Upper lobe of left lung (tissue), 6 donors: ENCODE measurements at places on chromosomes 11 and 22. TPM values are rescaled to one million over a fixed set of nuclear protein-coding genes. Genes with fewer than 3 reads are reported as not detected.

DNA sequence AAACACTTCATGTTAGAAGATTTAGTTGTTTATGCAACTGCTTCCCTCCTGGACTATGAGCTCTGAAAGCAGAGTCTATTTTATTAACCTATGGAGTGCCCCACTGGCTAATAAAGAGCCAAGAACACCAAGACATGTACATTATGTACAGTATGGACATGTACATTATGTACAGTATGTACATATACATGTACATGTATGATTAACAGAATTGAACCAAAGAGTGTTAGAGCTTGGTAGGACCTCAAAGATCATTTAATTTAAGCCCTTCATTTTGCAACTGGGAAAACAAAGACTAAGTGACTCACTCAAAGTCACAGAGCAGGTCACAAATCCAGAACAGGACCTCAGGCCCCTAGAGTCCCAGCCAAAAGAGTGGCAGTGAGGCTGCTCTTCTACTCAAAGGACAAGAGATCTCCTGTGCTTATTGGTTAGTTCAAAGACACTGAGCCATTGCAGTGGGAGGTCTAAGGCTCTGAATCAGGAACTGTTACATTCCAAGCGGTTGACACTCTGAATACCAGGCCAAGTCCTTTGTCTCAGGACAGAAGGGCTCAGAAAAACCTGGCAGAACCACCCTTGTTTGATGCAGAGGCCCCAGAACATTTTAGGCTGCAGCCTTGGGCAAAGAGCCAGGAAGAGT lies 103.8 kb downstream of the FAM168A start:
- DNase-seq, result no peak
- H3K36me3 ChIP-seq, result no peaks in the 10 kb centered on the region
- H3K27ac ChIP-seq, result no peak overlapping the region
- no peaks in the 10 kb centered on the region for H3K4me1 ChIP-seq

DNA sequence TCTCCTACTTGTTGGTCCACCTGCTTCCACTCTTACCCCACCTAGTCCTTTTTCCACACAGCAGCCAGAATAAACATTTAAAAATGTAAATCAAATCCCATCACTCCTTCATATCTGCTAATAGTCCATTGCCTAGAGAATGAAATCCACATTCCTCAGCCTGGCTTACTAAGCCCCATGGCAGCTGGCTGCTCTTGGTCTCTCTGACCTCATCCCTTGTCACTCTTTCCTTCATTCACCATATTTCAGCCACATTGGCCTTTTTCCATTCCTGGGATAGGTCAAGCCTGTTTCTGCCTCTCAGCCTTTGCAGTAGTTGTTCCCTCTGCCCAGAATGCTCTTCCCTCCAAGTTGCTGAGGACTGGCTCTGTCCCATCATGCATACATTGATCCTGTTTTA lies 512.8 kb downstream of the INSC start:
- H3K27ac ChIP-seq, result no peak overlapping the region
- no peaks in the 10 kb centered on the region for H3K4me1 ChIP-seq
- H3K27me3 ChIP-seq, result no peaks in the 10 kb centered on the region

Gene TRIM21
- total RNA-seq, result 23.0 TPM

- peaks cover 14% of the 10 kb centered on the region for H3K4me1 ChIP-seq
- no peaks in the 10 kb centered on the region for H3K36me3 ChIP-seq
- no peaks in the 10 kb centered on the region for H3K27me3 ChIP-seq
- no peak for DNase-seq
- no peak overlapping the region for H3K27ac ChIP-seq
- no peak overlapping the region for H3K4me3 ChIP-seq
These were observed 298.3 kb downstream of the ETS1 start for GRCh38 chr11:128289048-128289447.

GRCh38 chr22:24435323-24435645 lies 7.9 kb downstream of the ADORA2A start:
- H3K36me3 ChIP-seq, result no peaks in the 10 kb centered on the region
- no peak for DNase-seq
- no peak overlapping the region for H3K4me3 ChIP-seq

DNA sequence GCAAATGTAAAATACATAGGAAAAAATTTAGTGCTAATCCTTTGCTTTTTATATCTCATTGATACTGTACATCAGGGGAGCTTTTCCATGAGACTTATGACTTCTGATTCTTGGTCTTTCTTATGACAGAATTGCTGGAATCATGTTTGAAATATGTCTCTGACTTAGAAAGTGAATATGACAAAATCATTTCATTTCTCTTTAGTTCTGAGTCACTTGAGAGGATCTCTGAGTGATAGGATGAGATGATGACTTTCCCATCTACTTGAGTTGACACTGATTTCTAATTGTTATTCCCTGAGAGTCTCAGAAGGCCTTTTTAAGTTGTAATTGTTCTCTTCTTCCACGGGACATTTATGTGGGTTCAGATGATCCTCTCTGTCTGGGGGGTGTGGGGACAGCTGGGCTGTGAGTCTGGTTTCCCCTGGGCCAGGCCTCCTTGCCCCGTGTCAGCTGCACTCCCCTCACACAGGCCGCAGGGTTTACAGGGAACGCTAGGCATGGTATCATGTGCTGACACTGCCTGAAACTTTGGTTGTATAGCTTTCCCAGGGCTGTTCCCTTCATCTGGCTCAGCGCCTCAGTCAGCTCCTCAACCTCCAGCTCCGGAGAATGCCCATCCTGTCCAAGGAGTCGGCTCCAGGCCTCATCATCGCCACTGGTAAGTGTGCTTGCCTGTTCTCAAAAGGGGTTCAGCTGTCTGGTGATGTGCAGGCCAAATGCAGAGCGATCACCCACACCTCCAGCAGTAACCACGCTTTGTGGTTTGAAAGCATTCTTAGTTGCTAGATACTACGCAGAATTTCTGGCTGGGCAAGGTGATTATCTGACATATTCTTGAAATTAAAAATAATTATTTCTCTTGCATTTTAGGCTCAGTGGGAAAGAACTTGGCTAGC lies 69.5 kb upstream of the SORL1-AS1 start:
- DNase-seq, result no peak
- H3K4me1 ChIP-seq, result peaks cover 13% of the 10 kb centered on the region
- H3K27ac ChIP-seq, result no peak overlapping the region
- H3K36me3 ChIP-seq, result peaks cover 7% of the 10 kb centered on the region

DNA sequence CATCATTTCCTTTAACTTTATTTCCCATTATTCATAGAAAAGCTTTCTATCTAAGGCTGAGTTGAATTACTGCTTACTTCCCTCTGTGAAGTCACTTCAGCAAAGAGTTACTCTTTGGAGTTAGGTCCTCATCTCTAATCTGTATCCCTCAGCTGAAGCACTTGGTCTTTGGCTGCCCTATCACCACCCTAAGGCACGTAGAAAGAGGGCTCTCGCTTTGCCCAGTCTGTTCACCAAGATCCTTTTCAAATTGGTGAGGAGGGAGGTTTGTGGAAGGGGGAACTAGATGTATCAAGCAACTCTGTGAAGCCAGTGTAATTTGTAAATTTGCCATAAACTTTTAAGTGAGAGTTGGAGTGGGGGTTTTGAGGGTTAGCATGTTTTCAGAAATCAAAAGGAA lies 43.4 kb downstream of the PAX6 start:
- H3K4me3 ChIP-seq, result no peak overlapping the region
- no peaks in the 10 kb centered on the region for H3K4me1 ChIP-seq
- no peaks in the 10 kb centered on the region for H3K27me3 ChIP-seq
- DNase-seq, result no peak

GRCh38 chr11:111105566-111105965 lies 140.0 kb upstream of the POU2AF2 start:
- no peak overlapping the region for H3K4me3 ChIP-seq
- H3K27me3 ChIP-seq, result no peaks in the 10 kb centered on the region
- DNase-seq, result no peak
- H3K36me3 ChIP-seq, result no peaks in the 10 kb centered on the region
- no peak overlapping the region for H3K27ac ChIP-seq
- no peaks in the 10 kb centered on the region for H3K4me1 ChIP-seq

Gene CTSD
- total RNA-seq, result 1,180 TPM

DNA sequence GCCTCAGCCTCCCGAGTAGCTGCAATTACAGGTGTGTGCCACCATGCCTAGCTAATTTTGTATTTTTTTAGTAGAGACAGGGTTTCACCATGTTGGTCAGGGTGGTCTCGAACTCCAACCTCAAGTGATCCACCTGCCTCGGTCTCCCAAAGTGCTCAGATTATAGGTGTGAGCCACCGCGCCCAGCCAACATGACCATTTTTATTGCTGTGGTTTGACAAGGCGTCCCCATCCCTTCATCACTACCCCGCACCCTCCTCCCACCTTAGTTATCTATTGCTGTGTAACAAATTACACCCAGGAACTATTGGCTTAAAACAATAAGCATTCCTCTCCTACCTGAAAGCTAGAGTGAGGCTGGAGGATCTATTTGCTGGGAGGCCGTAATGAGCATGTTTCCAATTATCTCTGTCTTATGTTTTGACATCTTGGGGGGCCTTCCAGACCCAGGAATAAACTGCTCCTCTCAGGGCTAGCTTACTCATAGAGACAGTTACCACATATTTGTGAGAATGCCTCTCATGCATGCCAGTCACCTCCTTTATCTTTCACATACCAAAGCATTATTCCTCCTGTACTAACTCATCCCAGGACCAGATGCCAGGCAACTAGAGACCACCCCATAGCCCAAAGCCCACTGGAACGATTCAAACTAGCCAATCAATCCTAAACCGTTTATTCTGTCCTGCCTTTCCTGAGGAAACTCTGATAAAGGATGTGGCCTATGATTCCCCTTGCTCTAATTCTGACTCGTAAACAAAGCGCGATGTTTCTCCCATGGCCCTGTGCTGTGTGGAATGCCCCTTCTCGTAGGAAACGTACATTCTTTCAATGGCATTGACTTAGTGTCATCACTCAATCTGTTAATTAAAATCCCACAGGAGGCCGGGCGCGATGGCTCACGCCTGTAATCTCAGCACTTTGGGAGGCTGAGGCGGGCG lies 19.4 kb downstream of the SNU13 start:
- no peaks in the 10 kb centered on the region for H3K36me3 ChIP-seq
- H3K4me1 ChIP-seq, result peaks cover 30% of the 10 kb centered on the region
- no peaks in the 10 kb centered on the region for H3K27me3 ChIP-seq
- H3K4me3 ChIP-seq, result no peak overlapping the region
- DNase-seq, result peak; percentile 20
- peak overlapping the region; percentile 9 for H3K27ac ChIP-seq

GRCh38 chr22:46090631-46091201 lies 59.6 kb upstream of the PPARA start:
- peak overlapping the region; percentile 94 for H3K27ac ChIP-seq
- no peaks in the 10 kb centered on the region for H3K27me3 ChIP-seq
- DNase-seq, result no peak
- H3K4me3 ChIP-seq, result no peak overlapping the region
- peaks cover 71% of the 10 kb centered on the region for H3K36me3 ChIP-seq

- H3K36me3 ChIP-seq, result no peaks in the 10 kb centered on the region
- DNase-seq, result no peak
- no peaks in the 10 kb centered on the region for H3K27me3 ChIP-seq
- H3K4me1 ChIP-seq, result peaks cover 41% of the 10 kb centered on the region
- no peak overlapping the region for H3K4me3 ChIP-seq
- H3K27ac ChIP-seq, result peak overlapping the region; percentile 86
These were observed 146.4 kb downstream of the FBXO7 start for GRCh38 chr22:32620992-32621391.

Gene SORL1
- total RNA-seq, result 67.4 TPM
